ENCODE measurements at places on chromosomes 1 and 21.

GRCh38 chr21:36820176-36821031 is 121.5 kb downstream of the SIM2 start:
- DNase-seq, result no peak

GRCh38 chr1:67652800-67653199 is 32.2 kb upstream of the GADD45A start:
- peak; percentile 95 for DNase-seq

GRCh38 chr1:224616756-224617409 is 766 bp downstream of the CNIH3 start:
- DNase-seq, result no peak

- peak; percentile 22 for DNase-seq
Measured at GRCh38 chr1:236119943-236120484, 22.3 kb upstream of the GPR137B start.

- peak; percentile 78 for DNase-seq
Measured at GRCh38 chr1:234597894-234598293, 12.1 kb downstream of the IRF2BP2 start.

DNA sequence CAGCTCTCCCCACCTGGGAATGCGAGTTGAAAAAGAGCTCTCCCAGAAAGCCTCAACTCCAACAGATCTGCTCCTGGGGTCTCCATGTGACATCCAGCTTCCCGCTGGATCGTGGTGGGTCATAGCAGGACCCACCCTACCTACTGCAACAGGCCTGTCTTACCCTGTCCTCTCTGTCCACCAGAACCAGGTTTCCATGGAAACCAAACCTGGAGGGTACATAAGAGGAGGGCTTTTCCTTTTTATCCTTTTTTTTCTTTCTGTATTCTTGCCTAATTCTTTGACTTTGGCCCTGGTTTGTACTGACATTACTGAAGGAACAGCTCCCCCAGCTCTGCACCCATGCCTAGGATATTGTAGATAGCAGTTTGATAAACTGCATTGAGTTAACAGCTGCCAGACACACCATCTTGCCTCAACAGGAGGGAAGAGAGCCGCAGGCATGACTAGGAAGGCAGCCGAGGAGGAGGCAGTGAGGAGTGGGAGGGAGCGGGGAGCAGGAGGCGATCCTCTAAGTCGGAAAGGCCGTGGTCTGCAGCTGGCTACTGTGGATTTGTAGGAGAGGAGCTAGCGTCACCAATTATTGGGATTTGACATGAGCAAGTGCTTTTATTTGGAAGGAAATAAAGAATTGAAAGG is 9.7 kb upstream of the FMOD start:
- DNase-seq, result no peak

GRCh38 chr1:230752407-230752806 is 5.2 kb downstream of the CAPN9 start:
- DNase-seq, result no peak

- DNase-seq, result no peak
Measured at GRCh38 chr1:112284796-112285195, 111.2 kb upstream of the CTTNBP2NL start.

DNA sequence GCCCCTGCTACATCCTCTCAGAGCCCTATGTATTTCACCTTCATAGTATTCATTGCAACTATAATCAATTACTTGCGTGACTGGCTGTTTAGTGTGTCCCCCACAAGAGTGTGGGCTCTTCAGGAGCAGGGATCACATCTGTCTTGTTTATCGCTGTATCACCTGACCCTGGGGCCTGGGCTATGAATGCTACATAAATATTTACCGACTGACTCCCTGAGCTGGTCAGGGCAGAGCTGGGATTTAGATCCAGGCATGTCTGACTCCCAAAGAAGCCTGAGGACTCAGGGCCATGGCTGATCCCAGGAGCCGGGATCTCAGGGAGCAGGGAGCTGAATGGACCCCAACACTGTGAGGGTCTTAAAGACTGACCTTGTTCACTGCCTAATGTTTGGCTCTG is 49.7 kb downstream of the AHDC1 start:
- no peak for DNase-seq

GRCh38 chr21:33121715-33122475 is 52.0 kb downstream of the OLIG1 start:
- peak; percentile 20 for DNase-seq

DNA sequence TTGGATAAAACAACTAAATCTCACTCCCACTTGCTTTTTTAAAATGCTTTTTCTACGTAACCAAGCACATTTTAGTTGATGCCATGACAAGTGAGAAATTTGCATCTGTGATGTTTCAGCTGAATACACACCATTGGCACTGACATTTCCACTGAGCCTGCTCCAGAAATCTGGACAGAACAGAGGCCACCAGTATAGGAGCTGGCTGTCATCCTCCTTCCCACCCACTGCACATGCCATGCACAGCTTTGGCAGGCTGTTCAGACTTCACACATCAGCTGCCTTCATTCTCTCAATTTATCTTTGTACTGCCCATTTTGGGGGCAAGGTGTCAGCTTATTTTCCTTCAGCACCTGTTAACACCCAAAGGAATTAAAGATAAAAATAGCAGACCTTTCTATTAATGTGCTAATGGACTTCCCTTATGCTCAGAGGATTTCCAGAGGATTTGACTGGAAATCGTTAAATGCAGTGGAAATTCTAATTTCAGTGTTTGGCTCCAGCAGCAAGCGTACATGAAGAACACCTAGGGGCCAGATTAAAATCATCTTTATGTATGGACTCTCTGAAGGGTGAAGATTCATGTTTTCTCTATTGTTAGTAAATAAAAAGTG is 12.9 kb upstream of the PODN start:
- DNase-seq, result no peak

GRCh38 chr1:8937701-8938100 is 8.0 kb upstream of the CA6 start:
- no peak for DNase-seq

- DNase-seq, result no peak
Measured at GRCh38 chr1:226558036-226558650, 9.6 kb downstream of the STUM start.

- peak; percentile 58 for DNase-seq
Measured at GRCh38 chr1:39262802-39263201, 58.3 kb downstream of the MACF1 start.

DNA sequence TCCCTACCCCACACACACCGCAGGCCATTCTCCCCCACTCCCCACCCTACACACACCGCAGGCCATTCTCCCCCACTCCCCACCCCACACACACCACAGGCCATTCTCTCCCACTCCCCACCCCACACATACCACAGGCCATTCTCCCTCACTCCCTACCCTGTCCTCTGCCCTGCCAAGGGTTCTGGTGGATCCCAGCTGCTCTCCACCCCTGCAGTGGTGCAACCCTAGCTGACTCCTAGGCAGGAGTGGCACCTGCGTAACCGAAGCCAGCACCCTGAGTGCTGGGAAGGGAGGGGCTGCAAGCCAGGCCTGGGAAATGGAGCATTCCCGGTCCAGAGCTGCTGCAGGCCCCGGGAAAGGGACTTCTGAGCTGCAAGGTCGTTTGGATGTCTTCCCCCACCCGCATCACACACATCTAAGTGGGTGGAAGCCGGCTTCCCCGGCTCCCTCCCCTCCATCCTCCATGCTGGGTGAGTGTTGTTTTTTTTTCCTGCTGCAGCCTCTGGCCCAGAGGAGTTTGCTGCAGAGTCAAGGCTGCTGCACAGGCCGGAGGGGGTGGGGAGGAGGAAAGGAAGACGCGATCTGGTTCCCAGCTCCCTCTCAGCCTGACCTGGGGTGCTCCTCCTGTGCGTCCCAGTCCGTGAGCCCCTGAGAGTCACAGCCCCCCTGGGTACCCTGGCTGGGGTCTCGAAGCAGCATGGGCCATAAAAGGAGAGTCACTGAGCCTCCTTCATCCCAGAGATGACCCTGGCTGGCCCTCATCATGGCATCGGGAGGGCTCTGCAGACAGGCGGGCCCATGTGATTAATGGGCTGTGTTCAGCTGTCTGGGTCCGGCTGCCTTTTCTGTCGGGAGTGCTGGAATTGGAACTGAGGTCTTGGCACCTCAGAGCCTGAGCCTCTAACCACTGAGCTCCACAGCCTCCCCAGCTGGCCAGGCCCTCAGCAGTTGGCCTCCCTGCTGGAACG is 16.1 kb downstream of the H6PD start:
- peak; percentile 50 for DNase-seq

DNA sequence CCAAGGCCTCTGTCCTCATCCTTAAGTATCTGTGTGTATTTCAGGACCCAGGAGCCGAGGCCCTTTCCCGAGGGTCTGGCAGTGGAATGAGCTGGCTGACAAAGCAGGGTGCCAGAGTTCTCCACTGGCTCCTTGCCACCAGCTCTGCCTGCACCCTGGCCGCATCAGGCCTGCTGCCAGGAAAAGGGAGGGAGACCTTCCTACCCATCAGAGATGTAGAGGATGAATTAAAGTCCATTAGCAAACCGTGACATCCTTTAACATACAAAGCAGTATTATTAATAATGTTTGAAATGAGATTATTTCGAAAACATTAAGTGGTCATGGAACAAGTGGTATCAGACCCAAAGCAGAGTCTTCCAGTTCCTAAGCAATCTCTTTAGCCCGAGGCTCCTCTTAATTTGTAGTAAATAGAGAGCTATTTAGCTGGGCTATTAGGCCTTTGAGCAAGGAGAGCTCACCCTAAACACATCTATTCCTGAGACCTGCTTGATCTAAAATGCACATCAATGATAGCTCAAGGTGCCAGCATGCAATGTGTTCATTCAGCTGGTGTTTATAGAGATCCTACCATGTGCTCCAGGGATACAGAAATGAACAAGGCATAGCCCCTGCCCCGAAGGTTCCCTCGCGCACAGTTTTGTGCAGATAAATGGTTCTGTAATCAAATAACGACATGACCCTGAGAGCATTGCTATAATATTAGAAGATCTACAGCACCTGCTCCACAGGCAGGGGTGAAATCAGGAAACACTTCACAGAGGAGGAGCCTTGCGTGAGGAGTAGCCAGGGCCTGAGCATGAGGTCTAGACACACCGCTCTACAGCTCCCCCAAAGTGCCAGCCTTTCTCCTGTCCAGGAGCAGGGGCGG is 44.0 kb downstream of the FAM163A start:
- no peak for DNase-seq

GRCh38 chr1:47785561-47786271 is 211.5 kb downstream of the TRABD2B start:
- DNase-seq, result peak; percentile 69

GRCh38 chr1:51570063-51570710 is 46.7 kb upstream of the OSBPL9 start:
- no peak for DNase-seq

- no peak for DNase-seq
Measured at GRCh38 chr1:82634266-82634665, 833.5 kb downstream of the ADGRL2 start.

DNA sequence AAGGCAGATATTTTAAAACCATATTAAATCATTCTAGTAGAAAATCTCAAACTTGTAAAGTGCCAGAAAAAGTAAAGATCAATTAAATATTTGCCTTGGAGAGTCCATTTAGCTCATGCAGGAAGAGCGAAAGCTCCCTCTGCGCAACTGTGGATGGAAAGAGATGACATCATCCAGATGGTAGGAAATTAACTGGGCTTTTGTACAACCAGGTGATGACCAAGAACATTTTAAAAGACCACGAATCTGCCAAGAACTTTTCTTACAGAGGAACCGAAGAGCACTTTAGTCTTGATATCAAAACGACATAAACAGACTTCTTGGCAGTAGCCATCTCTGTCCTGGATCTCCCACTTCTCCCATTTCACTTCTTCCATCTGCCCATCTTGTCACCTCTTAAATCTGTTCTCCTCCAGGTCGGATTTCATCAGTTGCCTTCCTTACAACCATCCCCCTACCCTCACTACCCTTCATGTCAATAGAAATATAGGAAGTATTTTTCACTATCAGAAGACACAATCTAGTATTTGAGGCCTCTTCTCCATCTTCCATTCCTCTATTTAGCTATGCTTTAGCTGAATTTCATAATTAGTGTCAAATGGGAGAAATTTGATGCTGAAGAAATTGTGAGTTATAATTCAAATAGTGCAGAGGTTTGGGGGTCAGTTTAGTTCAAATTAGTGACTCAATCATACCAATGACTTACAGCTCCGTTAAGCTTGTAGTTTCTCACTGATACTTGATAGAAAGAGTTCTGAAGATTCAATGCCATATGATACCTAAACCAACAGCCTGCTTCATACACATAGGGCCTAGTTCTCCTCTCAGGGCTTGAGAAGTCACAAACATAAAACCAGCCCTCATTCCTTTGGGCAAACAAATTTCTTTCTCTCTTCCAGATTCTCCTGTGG is 22.0 kb upstream of the DNASE2B start:
- no peak for DNase-seq
